ENCODE measurements at places on chromosomes 1 and 21. TPM values are rescaled to one million over a fixed set of nuclear protein-coding genes. Genes with fewer than 3 reads are reported as not detected.

The IVL gene
- polyA plus RNA-seq: 0.55 TPM

DNA sequence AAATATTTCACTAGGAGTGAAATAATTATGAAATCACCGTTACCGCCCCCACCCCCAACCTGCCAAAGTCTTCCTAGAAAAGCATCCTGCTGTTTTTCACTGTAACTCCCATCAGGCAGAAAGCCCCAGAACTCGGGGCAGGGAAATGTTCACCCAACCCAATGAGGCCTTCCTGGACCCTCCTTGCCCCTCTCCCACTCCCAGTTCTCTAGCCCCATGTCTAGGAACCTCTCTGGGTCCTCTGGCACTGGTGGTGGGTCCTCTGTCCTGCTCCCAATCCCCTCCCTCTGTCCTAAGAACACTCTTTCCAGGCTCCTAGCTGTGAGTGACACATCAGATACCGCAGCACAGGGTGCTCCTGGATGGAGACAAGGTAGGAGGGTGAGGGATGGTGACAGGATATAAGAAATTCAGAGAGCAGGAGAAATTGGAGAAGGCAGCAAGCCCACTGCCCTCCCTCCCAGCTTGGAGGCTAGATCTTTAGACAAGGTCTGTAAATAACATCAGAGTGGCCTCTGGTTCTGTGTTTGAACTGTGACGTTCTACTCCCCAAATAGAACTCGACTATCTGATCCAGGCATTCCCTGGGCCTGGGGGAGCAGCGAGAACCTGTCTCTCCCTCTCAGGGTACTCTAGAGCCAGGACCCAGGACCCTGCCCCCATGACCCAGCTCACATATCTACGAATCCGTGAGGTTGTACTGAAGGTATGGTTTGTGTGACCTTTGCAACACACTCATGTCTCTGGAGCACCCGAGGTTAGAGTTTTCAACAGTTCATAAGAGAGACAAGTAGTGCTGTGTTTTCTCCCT lies 23.3 kb upstream of the BTG2 start:
- no peak for DNase-seq

The NUDT4B gene
- 1.7 TPM for polyA plus RNA-seq

The RUNX1 gene
- 3.6 TPM for polyA plus RNA-seq

DNA sequence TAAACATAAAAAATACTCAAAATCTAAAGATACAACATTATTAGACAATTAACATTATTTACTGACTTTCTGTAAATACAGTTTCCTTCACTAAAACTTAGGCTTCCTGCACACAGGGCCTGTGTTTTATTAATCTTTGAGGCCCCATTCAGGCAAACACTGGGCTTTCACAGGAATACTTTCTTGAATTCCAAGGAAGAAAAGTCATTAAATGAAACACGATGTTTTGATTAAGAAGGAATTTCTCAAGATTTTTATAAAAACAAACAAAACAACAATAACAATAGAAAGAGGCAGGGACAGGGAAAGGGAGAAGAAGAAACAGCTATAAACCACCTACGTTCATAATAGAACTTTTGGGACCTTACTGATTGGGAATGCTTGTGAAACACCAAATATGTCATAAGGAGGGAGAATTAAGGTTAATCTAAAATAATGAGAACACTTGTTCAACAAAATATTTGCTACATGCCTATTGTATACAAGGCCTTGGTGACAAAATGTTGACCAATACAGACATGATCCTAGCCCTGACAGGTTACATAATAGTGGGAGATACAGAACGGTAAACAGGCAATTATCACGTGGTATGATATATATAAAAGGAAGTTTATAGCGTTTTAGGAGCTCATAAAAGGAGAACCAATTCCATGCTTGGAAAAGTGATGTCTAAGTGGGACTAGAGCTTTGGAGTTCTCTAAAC lies 3.6 kb downstream of the DDAH1 start:
- no peak for DNase-seq

DNA sequence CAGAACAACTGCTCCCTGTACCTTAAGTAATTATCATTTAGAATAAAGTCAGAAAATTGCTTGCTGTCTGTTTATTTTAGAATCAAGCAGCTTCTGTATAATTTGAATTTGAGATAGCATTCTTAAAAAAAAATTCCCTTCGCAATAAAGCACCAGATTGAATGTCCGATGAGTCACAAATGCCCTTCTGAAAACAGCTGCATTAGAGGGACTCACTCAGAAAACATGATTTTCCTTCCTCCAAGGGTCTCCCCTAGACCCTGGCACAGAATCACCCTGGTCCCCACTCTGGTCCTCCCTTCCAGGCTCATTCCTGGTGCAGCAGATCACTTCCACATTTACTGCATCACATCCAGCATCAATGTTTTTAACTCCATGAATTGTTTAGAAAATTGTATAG lies 471.1 kb upstream of the VAMP3 start:
- DNase-seq: no peak

GRCh38 chr1:110135666-110136065 lies 14.6 kb upstream of the SLC6A17 start:
- DNase-seq: no peak

DNA sequence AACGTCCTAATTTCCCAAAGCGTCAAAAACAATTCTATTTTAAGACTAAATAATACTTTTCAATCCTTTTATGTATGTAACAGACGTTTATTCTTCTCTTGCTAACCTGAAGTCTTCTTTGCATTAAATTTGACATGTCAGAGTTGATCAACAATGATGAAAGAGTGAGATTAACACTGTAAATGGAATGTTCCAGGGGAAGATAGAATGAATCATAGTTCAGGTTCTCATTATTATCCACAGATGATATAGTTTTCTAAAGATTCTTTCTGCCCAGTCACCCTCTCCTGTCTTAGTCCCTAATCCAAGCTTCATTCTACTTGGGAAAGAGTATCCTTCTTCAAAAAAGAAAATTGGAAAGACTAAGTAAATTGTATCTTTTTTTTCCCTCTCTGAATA lies 38.9 kb downstream of the SDCCAG8 start:
- no peak for DNase-seq

Data from right renal pelvis (tissue), 4 donors.